ENCODE measurements at places on chromosomes 12 and 14.

GRCh38 chr12:27537855-27538675 is 14.1 kb downstream of the PPFIBP1 start:
- DNase-seq: no peak

DNA sequence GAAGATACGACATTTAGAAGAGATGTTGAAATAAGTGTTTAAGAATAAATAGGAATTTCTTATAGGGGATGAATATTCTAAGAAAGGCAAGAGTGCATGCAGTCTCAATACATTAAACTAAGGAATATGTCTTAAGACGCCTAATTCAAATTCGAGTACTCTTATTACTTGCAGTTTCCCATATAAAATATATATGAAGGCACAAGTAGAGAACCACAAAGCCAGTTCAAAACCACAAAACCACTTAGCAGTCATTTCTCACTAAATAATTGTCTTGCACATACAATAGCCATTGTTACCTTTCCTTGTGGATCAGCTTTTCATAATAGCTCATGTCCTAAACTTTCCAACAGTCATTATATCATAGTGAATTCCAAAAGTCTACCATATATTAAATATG is 91.0 kb upstream of the MON2 start:
- DNase-seq: no peak

DNA sequence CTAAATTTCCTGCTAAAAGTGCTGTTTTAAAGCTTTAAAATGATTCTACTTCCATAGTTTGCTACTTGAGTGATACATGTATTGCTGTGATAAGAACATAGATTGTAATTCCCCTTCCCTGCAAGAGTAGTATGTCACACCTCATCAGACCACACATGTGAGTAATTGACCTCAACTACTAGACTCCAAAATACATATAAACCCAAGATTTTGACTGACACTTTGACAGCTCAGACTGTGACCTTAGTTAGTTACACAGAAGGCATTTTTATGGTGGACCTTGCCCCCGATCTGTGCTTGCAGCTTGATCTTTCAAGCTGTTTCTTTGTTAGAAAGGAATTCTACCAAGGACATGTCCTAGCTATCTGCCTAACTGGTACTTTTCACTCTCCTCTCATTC is 18.6 kb downstream of the APOBEC1 start:
- no peak for DNase-seq

DNA sequence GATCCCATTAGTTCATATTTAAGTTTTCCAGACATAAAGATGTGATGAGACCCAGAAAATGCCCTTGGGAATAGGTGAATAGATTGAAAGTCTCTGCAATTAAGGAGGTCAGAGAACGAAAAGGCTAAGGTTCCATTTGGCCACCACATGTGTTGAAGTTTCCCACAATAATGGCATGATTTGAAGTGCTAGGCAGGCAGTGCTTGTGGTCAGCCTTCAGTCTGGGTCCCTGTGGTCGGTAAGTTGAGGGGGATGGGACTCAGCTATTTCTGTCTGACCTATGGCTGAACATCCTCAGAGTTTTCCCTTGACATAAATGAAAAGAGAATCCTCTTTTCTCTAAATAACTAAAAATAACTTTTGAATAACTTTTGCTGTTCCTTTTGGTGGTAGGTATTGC is 92.4 kb downstream of the PELI2 start:
- no peak for DNase-seq

GRCh38 chr14:31510222-31510621 is 22.4 kb upstream of the GPR33 start:
- DNase-seq: no peak

- no peak for DNase-seq
Measured at GRCh38 chr14:73760598-73761586, 46.7 kb upstream of the PNMA1 start.

GRCh38 chr12:10220398-10221077 is 7.9 kb downstream of the GABARAPL1 start:
- DNase-seq: no peak

DNA sequence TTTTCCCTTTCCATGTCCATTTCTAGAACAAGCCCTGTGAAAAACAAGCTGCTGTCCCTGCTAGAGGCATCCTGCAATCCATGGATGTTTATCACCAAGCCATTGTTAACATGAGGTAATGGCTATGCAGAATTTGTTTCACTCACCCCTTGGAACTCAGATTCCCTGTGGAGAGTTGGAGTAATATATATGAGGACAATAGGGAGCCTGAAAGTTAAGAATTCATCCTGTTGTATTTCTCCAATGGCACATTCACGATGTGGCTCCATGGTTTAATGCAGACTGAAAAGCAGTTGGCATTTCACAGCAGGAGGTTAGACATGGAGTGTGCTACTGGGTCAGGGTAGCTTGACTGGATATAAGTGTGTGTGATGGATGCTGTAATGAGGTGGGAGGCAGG is 32.4 kb downstream of the GPR65 start:
- no peak for DNase-seq

GRCh38 chr14:101200650-101201516 is 297.4 kb upstream of the RTL1 start:
- no peak for DNase-seq

- DNase-seq: no peak
Measured at GRCh38 chr12:65829716-65830115, 5.4 kb downstream of the HMGA2 start.

DNA sequence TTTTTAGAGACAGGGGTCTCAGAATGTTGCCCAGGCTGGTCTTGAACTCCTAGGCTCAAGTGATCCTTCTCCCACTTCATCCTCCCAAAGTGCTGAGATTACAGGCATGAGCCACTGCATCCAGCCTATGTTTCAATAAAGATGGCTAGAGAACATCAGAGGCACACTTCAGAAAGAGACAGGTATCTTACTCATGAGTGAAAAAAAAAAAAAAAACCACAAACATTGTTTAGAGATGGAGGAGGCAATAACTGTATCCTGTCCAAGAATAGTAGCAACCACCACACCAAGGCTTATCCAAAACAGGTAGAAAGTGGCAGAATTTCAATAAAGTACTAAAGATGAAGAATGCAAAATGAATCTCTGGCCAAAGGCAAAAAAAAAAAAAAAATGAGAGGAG is 30.3 kb downstream of the EEA1 start:
- DNase-seq: no peak

DNA sequence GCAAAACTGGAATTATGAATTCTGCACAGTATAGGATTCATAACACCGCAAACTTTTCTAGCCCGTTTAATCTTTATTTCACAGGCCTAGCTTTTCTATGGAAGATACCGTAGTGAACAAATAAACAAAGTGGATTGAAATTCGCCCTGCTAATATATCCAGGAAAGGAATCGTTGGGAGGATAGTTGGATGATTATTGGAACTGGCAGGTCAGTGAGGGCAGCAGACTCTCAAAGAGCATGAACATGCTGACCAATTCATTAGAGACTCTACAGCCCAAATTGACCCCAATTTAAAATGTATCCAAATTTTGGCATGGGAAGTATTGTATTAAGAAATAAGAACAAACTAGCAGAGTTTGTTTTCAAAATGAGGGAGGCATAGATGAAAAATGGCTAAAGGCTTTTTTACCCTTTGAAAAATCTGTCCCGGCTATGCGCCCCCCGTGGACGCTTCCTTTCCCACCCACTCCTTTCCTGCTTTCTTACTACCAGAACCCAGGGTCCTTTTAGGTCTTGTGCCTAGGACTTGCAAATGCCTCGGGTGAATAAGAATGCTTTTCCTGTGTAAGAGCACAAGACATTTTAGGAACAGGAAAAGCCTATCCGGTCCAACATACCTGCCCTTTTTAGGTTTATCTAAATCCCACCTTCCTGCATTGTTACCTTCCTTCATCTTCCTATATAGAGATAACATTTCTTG is 84.6 kb upstream of the PTPRB start:
- DNase-seq: no peak

DNA sequence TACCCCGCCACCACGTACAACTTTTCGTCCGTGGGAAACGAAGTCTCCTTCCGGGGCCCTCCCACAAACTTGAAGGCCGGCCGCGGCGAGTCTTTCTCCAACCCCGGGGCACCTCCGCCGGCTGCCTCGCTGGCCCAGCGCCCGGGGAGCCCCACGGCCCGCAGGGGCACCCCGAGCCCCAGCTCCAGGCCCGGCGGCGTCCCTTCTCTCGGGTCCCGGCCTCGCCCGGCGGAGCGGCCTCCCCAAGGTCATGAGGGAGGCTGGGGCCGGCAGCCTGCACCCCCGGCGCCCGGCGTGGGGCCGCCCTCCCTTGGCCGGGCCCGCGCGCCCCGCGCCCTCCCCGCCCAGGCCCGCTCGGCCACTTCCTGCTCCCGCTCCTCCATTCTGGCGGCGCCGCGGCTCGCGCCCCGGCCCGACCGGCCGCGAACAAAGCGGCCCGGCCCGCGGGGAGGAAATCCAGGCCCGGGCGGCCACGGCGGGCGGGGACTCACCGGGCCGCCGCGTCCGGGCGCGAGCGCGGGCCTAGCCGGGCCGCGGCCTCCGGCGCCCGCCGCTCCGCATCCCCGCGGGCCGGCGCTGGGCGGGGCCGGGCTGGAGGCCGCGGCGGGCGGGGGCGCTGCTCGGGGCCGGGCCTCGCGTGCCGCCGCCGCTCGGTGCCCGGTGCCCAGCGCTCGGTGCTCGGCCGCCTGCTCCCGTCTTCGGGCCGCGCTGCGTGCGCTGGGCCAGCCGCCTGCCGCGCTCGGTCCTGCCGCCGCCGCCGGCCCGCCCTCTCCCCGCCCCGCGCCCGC is at the start of gene AKT1:
Gene AKT1 (minus strand): TSS at position 756 of the 788 bp plus-strand sequence. CDS start 3,105 bp downstream, outside the sequence.
- DNase-seq: peak; percentile 48

DNA sequence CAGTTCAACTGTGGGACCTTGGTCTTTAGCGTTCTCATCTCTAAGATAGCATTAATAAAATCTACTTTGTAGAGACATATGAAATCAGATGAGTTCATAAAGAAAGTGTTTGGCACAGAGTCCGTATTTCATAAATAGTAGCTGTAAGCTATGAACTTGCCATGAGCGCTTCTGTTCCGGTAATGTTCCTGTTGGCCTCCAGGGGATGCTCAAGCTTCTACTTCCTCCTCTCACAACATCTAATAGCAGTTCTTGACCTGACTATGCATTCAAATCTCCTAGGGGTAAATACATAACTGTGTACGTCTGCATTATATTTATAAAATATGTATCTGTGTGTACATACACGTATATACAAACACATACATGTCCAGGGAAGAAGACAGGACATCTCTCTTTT is 288.2 kb upstream of the TMPO start:
- DNase-seq: no peak

GRCh38 chr12:3550839-3551238 is 59.8 kb downstream of the PRMT8 start:
- DNase-seq: no peak

GRCh38 chr12:23831739-23832138 is 117.7 kb downstream of the SOX5 start:
- no peak for DNase-seq

GRCh38 chr12:49793620-49794019 is 34.6 kb downstream of the NCKAP5L start:
- no peak for DNase-seq

GRCh38 chr12:132018193-132018916 is 68.6 kb downstream of the EP400 start:
- no peak for DNase-seq

GRCh38 chr12:20701106-20701505 is 6.0 kb downstream of the SLCO1C1 start:
- DNase-seq: no peak

DNA sequence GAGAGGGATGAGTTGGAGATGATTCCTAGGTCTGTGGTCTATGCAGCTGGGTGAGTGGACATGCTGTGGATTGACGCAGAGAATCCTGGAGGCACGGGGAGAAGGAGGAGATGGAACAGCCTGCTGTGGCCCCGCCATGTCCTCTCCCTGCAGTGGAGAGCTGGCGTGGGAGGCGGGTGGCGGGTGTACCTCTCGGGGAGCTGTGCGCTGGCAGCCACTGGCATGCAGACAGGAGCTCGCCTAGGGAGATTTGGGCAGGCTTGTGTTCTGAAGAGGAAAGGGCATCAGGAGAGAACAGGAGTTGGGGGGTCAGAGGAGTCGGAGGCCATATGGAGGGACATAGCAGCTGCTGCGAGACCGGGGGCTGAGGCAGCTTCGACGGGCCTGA is 56.1 kb downstream of the TECPR2 start:
- DNase-seq: no peak

GRCh38 chr14:94448071-94448808 is 4.4 kb downstream of the SERPINA11 start:
- no peak for DNase-seq

- DNase-seq: no peak
Measured at GRCh38 chr12:30814295-30814655, 59.5 kb upstream of the CAPRIN2 start.

- no peak for DNase-seq
Measured at GRCh38 chr14:105084741-105085571, 19.7 kb upstream of the GPR132 start.

DNA sequence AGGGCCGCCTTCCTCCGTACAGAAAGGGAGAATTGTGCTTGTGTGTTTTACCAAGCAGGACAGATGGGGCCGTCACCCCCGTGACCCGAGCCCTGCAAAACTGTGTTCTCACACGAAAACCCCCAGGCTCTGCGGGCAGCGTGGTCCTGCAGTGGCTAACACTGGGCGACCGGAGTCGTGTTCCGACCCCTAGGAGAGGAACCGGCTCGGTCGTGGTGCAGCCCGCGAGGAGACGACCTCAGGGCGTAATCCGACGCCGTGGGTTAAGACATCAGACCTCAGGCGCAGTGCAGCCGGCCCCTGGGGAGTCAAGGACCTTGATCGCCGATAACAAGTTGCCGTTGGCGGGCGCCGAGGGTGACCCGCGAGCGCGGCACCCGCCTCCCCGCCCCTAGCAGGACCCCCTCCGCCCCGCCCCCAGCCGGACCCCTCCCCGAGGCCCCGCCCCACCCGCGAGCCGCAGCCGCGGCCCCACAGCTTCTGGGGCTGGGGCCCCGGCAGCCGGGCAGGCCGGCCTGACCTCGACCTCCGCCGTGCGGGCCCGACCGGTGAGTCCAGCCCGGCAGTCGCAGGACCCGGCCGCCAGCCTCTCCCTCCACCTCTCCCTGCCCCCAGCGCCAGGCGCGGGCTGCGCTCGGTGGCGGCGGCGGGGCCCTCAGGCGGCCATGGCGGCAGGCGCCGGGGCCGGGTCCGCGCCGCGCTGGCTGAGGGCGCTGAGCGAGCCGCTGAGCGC is at the start of gene CHPT1:
Gene CHPT1 (plus strand): TSS at position 444 of the 733 bp plus-strand sequence. CDS start 222 bp downstream, at position 666.
- peak; percentile 88 for DNase-seq

DNA sequence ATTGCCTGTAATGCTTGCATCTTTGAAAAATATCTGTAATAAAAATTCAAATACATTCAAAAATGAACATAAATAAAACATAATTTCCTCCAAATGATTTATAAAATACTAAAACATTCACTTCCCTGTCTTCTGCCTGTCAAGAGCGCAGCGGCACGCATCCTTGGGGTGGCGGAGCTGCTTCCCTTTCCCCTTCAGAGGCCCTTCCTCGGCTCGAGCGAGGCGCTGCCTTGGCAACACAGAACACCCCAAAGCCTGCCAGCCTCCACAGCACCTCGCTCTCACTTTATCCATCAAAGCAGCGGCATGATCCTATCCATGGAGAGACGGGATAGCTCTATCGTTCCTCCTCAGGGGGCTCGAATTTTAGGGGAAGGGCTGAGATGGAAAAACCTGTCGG is 146.2 kb downstream of the GXYLT1 start:
- DNase-seq: no peak

DNA sequence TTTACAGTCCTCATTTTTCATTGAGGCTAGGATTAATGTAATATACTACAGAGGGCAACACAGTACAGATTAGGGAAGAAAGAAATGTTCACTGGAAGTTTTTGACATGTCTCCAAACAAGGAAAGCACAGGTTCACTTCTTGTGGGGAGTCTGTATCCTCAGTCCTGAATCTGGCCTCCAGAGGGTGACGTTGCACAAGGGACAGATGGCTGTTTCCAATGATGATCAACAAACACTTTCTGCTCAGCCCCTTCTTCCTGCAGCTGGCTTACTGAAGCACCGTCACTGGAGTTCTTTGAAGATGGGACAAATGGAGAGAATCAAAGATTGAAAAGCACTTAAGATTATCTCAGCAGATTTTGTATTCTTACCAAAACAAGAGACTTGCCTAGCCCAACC is 123.3 kb upstream of the OR4E1 start:
- DNase-seq: no peak
